Hematopoietic multipotent progenitor cell treated with erythropoietin and hydrocortisone succinate and interleukin-3 and kit ligand, for 6 days (in vitro differentiated cells): ENCODE measurements at places on chromosomes 16 and 17.

GRCh38 chr16:14405611-14406537, 224.2 kb downstream of the PARN start:
- DNase-seq, result peak; percentile 53

GRCh38 chr16:79750311-79750710, 149.8 kb upstream of the MAF start:
- DNase-seq, result no peak

DNA sequence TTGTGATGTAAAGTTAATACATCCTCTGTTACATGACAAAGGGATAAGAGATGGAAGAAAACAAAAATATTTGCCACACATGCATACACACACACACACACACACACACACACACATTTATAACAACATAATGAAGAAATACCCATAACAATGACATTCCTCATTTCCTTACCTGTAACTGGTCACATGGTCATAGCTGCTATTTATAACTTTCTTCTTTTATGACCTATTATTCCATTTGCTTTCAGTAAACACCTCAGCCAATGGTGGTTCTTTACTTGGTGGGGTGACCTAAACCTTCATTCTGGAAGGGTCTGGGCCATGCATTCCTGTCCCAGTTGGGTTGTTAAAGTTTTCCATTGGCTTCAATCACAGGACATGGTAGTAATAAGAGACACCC, 5.3 kb downstream of the MT2A start:
- DNase-seq, result no peak

- DNase-seq, result no peak
Observed at GRCh38 chr16:48008011-48008525, 147.7 kb downstream of the ABCC12 start.

DNA sequence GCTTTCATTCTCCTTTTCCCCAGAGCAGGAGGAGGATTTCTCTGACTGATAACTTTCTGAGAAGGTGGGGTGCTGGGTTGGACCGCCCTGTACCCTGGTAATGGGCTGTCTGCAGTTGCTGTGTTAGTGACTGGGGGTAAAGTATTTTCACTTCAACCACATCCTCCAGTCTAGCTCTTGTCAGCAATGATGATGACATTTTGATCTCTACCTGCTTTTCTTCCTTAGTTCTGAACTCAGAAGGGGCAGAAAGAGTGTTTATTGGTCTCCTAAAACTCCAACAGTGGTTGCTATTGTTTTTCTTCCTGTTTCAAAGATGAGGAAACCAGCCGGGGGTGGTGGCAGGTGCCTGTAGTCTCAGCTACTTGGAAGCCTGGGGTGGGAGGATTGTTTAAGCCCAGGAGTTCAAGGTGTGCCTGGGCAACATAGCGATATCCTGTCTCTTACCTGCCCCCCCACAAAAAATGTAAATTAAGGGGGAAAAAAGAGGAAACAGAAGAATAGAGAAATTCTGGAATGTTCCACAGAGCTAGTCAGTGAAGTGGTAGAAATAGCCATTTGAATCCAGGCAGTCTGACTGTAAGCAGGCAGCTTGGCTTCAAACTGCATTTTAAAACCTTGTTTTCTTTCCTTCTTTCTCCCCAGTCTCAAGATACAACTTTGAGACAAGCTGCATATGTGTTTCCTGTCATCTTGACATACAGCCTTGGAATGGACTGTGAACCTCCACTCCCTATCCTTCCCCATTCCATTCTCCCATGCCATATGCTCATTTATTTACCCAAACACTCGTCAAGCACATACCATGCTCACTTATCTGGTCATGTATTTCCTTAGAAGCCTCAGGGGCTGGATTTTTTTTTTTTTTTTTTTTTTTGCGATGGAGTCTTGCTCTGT, 3.3 kb upstream of the N4BP1 start:
- DNase-seq, result peak; percentile 35

- DNase-seq, result no peak
Observed at GRCh38 chr16:72836181-72836580, 211.7 kb downstream of the ZFHX3 start.

DNA sequence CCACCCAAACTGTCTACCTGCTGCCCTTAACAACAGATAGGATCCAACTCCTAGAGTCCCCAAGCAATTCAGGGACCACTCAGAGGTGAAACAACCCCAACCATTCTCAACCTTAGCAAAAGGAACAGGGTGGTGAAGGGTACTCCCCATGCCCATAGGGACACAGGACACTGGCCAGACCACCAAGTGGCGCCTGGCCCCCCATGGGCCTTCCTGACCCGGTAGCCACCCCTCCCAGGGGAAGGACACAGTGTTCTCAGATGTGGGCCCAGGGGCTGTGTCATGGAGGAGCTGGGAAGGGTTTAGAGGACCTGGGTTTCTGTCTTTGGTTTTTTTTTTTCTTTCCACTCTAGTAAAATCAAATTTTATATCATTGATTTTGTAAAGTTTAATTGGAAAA, 9.7 kb upstream of the SLC25A39 start:
- DNase-seq, result no peak

GRCh38 chr17:6603744-6604325, 36.7 kb downstream of the KIAA0753 start:
- no peak for DNase-seq

DNA sequence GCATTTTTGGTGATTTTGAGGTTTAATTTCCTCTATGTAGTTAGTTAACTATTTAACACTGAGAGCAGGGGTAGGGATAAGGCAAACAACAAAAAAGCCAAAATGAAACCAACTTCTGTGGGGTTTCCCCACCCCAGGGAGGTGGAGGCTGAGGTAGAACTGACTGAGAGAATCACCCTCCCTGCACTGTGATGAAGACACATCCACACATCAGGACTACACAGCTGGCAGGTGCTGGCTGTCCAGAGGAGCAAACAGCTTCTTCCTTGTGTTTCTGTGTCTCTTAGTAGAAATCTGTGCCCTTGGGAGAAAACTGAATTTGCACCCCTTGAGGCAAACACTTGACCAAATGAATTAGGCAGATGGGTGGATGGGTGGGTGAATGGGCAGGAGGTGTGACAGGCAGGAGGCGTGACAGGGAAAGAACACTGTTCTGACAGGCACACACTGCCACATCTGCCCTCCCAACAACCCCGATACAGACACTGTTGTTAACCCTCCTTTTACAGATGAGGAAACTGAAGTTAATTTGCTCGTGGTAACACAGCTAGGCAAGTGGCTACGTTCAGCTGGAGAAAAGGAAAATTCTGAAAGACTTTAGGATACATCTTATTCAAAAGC, 62.9 kb upstream of the AMZ2 start:
- no peak for DNase-seq

DNA sequence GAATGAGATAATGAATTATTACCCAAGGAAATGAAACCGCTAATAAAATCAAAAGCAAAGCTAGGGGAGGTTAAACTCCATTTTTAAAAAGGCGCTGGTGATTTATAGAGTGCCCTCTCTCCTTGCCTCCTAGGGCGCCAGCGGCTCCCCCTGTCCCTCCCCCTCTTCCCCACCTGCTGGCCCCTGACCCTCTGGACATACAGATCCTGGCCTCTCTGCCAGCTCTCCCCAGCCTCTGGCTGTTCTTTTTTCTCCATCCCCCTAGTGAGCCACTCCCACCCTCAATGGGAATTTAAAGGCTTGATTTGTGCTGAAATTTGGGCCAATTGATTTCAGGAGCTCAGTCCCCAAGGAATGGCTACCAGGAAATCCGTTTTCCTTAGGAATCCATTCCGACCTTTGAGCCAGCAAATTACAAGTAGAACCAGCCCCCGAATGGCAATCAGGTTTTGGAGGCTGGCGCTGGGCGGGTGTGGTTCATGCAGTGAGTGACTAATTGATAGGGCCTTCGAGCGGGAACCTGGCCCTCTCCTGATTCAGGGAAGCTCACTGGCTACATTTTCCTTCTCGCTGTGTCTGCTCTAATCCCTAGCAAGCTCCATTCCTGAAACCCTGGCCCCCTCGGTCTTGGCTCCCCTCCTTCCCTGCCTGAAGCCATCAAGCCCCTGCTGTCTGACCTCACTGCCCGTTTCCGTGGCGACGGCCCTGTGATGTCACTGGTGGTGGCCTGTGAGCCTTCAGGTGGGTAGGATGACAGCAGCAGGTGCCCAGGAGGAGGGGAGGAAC, 141.9 kb upstream of the SDK2 start:
- DNase-seq, result no peak

DNA sequence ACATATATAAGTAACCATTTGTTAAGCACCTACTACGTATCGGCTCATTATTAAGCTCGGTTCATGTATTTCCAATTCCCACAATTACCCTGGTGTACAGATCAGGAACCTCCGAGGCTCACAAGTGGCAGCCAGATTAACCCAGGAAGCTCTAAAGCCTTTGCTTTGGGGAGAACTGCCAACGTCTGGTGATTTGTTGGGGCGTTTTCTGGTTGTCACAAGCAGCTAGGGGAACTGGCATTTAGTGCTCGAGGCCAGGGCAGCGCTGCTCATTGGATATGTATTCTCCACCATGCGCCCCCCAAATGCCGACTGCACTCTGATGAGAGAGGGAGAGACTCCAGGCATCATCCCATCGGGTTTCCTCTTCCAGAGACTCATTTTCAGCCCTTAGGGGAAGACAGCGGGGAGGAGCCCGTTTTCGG, 541 bp downstream of the ZNF18 start:
- DNase-seq, result peak; percentile 91

DNA sequence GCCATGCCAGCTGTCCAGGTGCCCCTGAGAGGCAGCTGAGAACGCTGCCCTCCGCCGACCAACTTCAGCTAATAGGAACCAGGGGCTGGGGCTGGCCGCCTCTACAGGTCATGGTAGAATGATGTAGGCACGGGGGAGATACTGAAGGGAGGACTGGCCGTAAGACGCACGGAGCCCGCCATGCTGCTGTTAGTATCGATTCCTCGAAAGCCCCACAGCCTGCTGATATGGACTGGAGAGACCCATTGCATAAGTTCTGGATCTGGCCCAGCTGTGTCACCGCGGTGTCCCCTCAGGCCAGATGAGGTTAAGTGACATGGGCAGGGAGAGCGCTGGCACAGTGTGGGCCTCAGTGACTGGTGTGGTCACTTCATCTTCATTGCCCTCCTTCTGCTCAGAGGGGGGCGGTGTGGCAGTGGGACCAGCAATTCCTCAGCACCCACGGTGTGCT, 75.6 kb downstream of the AMFR start:
- no peak for DNase-seq

DNA sequence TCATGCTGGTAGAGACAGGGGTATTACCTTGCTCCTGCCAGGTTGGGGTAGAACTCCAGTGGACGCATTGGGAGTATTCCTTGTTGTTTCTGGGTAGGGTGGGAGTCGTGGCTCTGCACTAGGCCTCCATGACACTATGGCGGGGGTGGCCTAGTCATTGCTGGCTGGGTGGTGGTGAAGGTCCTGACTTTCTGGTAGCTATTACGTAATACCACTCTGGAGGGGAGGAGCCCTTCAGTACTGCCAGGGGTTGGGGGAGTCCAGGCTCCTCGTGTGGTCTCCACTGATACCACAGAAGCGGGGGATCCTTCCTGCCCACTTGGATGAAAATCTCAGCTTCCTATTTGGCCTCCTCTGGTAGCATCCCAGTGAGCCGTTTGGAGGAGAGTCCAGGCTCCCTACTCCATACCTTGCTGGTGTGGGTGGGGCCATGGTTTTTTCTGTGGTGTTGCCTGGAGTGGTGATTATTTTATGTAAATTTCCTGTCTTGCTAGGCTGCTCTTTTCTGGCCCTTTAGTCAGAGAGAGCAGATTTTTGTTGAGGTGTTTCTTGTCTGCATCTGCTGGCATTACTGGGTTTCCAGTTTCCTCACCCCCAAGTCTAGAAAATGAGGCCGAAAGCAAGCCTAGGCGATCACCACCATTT, 65.8 kb upstream of the GNG13 start:
- no peak for DNase-seq

- DNase-seq, result no peak
Observed at GRCh38 chr17:72122010-72122764, 1.4 kb downstream of the SOX9 start.

DNA sequence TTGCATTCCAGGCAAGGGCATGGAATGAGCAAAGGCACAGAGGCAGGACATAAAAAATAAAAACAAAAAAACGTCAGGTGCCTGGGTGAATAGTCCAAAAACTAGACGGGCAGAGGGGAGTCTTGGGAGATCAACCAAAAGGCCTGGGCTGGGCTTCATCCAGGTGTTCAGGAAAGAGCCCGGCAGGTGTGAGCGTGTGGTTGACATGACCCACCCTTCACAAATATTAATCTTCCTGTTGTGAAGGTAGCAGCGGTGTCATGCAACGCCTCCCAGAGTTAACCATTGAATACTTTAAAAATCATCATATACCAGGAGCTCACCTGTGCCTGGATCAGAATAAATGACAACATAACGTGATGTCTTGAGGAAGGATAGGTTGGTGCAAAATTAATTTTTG, 90.6 kb downstream of the USP22 start:
- no peak for DNase-seq
